ENCODE measurements at places on chromosomes 13 and 19.

DNA sequence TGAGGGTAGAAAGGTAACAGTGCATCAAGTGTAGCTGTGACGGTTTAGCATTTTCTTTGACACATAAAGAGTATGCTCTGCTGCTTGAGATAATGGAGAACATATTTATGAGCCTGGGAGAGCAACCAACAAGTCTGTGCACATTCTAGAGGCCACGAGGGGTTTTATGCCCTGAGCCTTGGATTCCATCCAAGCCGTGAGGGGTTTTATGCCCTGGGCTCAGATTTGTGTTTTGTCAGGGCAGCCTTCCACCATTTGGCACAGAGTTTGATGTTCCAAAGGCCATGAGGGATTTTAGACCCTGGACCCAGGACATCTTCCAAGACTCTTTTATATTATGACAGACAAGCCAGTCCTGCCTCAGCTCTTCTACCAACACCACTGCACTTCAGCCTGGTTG is 106.4 kb downstream of the ZNF486 start:
- DNase-seq, result no peak

- DNase-seq, result no peak
Measured at GRCh38 chr13:113923376-113924063, 50.4 kb downstream of the C13orf46 start.

GRCh38 chr19:55391702-55392615 is 6.2 kb downstream of the RPL28 start:
- DNase-seq, result no peak

DNA sequence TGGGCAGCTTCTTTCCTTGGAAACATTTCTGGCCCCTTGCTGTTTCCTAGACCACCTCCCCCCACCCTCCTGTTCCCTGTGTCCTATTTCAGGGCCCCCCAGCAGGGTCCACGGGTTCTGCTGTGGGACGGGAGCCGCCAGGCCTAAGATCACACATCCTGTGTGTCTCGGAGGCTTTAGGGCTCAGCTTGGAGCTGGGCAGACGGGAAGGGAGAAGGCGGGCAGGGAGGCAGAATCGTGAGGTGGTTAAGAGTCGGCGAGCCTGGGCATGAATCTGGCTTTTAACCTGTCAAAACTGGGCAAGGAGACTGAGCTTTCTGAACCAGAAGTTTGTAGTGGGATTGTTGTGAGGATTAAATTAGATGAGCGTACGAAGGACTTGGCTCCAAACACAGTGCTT is 4.8 kb downstream of the KCNC3 start:
- DNase-seq, result no peak

- no peak for DNase-seq
Measured at GRCh38 chr19:32138416-32138815, 207.0 kb upstream of the ZNF507 start.

DNA sequence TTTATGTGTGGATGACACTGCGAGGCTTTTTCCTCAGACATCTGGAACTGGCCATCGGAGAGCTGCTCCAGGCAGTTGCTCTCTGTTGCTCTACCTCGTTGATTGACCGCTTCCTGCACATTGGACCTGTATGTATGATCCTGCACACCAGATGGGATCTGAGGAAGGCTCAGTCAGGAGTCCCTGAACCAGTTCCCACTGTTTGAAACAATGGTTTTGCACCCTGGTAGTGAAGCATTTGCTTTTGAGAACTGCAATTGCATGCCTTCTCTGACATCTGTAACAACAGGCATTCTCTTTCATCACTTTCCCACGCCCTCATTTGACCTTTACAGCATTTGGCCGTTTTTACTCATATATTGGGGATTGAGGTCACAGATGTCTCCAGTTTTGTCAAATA is 61.1 kb upstream of the NPAS1 start:
- DNase-seq, result no peak

DNA sequence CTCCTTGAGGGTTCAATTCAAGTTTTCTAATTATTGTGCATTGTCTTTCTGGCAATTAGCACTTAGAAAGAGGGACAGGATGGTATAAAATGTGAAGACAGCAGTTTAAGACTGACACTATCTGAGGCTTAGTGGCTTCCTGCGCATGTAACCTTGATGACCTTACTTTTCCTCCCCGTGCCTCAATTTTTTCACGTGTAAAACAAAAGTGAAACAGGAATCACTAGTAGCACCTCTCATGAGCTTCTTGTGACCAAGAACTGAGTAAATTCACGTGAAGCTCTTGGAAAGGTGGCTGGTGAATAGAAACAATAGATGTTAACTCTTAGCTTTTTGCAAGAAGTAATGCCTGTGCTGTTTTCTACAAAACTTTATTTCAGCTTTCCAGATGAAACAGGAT is 233.9 kb downstream of the LMO7 start:
- DNase-seq, result no peak

DNA sequence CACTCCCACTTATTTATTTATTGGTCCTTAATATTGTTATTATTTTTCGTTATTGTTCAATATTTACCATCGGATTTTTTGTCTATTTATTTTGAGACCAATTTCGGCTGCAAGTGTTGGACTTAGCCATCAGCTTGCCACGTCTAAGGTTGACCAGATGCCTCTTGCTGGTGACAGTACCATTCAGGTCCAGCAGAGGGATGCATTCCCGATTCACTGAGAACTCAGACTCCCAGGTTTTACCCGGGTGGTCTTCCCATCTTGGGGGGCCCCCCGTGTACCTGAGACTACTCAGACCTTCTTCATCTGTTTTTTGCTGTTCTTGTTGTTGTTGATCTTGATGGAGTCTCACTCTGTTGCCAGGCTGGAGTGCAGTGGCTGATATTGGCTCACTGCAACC is 1435.2 kb downstream of the UQCRFS1 start:
- DNase-seq, result no peak

- no peak for DNase-seq
Measured at GRCh38 chr19:4448147-4448985, 9.2 kb downstream of the UBXN6 start.

GRCh38 chr19:41705393-41706174 is 2.8 kb upstream of the CEACAM5 start:
- peak; percentile 29 for DNase-seq

DNA sequence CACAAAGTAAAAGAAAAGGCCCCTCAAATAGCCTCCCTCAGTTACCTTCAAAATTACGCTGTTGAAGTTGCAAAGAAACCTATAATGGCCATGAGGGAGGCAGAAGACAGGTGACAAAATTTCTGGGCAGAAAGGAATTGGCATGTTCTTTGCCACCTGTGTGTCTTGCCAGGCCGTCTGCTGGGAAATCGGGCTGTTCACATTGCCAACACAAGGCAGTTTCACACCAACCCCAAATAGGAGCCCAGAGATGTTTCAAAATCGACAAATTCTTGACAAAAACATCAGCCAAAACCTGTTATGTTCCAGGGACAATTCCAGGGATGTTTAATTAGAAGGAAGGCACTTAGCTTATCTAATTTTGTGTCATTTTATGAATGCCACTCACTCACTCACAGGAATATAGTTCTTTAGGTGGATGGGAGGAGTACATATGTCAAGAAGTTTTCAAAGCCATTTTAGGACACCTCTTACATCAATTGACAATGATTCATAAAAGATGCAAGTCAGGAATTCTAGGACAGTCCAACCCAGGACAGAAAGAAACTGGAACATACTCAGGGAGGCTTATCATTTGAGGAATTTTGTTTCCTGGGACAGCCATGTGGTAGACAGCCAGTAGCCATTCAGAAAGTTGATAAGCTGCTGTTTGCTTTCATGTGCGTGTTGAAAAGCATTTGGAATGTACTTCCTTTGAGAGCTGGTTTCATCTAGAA is 164.5 kb downstream of the RGCC start:
- no peak for DNase-seq

DNA sequence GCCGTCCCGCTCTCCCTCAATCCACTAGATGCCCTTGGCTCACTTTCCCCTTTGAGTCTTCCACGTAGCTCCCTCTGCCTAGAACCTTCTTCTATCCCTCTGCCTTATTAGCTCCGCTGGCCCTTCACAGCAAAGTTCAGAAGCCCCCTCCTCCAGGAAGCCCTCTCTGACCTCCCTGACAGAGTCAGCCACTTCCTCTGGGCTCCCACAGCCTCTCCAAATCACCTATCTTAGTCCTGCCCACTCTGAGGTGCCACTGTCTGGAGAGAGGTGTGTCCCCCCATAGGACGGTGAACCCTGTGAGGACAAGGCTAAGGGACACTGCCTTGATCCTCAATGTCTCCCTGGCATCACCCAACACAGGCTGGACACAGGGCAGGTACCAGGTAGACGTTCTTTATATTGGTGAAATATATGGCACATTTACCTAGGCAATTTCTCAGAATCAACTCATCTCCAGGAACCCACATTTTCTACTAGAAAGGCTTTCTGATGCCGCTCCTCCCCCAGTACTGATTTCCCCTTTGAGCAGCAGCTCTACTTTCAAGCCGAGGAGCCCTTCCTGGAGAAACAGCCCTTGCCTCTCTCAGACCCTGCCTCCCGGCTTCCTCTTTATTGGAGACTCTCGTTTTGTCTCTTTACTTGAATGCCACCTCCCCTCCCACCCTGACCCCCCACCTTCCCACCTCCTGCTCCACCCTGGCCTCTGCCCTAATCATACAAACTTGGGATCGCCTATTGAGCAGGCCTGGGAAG is 3.4 kb upstream of the TGFB1 start:
- DNase-seq, result no peak

DNA sequence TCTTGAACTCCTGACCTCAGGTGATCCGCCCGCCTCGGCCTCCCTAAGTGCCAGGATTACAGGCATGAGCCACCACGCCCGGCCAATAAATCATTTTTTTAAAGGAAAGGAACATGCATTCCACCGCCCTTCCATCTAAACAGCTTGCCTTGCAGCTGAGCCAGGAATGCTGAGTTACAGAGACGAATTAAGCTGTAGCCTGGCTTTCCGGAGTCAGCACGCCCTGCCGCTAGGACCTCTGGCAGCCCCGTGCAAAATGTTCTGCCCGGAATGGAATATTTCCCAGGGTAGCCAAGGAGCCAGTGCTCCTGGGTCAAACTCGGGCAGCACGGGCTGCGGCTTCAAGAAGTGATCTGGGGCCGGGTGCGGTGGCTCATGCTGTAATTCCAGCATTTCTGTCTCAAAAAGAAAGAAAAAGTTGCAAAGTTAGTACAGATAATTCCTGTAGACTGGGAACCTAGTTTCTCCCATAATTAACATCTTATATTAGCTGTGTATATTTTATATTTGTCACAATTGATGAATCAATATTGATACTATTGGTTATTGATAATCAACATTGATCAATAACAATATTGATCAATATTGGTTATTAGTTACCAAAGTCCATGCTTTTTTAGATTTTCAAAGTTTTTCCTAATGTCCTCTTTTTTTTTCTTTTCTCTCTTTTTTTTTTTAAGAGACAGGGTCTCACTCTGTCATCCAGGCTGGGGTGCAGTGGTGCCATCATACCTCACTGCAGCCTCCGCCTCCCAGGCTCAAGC is 19.2 kb downstream of the ATCAY start:
- no peak for DNase-seq

DNA sequence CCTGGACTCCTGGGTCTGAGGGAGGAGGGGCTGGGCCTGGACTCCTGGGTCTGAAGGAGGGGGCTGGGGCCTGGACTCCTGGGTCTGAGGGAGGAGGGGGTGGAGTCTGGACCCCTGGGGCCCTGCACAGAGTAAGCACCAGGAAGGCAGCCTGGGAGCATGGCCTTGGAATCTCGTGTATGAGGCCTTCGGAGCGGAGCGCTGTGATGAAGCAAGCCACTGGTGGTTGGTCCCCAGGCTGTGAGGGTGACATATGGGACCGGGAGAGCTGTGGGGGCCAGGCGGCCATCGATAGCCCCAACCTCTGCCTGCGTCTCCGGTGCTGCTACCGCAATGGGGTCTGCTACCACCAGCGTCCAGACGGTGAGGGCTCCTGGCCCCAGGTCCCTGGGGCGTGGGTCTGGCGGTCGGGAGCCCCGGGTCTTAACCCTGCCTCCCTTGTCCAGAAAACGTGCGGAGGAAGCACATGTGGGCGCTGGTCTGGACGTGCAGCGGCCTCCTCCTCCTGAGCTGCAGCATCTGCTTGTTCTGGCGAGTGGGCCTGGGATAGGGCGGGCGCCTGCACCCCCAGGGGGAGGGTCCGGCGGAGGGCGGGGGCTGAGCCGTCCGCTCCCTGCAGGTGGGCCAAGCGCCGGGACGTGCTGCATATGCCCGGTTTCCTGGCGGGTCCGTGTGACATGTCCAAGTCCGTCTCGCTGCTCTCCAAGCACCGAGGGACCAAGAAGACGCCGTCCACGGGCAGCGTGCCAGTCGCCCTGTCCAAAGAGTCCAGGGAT is 918 bp downstream of the TMEM190 start:
- DNase-seq, result no peak

DNA sequence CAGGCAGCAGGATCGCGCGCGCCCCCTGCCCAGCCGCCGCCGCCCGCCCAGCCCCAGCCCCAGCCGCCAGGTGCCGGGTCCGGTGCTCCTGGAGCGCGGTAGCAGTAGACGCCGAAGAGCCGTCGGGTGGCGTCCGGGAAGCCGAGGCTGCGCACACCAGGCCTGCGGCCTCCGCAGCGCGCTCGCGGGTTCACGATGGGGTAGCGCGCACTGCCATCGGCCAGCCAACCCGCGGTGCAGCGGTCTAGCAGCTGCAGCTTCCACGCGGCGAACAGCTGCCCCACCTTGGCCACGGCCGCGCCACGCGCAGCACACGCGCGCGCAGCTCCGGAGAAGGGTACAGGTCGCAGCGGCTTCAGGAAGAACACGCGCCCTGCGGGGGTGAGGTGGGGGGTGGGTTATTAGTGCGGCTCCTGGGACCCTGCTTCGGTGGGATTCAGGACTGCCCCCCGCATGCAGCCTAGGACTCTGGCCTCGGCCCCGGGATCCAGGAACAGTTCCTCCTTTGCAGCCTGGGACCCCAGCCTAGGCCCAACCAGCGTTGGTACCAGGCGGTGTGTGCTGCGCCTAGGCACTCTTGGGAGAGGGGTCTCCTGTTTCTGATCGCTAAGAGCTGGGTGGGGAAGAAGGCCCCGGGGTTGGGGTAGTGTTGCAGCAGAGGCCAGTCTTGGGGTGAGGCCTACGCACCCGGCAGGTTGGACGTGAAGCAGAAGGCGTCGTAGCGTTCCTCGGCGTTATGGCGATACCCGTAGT is 15.1 kb downstream of the TM6SF2 start:
- no peak for DNase-seq

DNA sequence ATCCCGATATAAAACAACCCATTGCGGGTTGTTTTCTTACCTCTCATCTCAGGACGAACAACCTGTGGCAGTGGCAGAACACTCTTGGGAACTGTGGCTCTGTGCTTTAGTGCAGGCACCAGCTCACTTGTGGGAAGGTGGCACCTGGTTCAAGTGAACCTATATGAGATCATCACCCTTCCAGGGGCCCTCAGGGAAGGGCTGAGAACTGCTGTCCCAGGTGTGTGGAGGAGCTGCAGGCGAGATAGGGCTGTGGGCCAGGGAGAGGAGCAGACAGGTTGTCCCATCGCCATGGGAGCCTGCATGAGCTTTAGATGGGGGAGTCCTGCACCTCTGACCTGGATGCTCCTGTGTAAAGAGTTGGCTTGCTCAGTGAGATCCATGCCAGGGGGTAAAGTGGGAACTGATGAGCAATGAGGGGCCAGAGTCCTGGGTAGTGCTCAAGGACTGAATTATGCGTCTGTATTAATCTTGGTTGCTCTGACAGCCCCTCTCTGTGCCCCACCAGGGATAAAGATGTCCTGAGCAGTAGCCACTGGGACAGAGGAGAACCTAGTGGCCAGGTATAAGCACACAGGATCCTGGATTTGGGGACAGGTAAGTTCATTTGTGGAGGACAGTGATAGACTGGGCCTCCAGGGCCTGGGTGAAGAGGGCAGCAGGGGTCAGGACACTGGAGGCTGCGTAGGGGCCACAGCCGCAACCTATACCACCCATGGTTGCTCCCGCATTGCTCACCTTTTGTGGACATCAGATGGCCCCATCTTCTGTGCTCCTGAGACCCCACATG is 8.7 kb downstream of the CEACAM4 start:
- DNase-seq, result no peak

GRCh38 chr13:27170221-27170515 is 1.4 kb downstream of the USP12 start:
- DNase-seq, result no peak

Data from stimulated activated CD4-positive, alpha-beta T cell treated with anti-CD3 and anti-CD28 coated beads, Interleukin-4, amount 100 ng/mL, for 4 hours (primary cell).